Vagina (tissue), 2 donors: ENCODE measurements at places on chromosomes 1 and 21. TPM values are rescaled to one million over a fixed set of nuclear protein-coding genes. Genes with fewer than 3 reads are reported as not detected.

DNA sequence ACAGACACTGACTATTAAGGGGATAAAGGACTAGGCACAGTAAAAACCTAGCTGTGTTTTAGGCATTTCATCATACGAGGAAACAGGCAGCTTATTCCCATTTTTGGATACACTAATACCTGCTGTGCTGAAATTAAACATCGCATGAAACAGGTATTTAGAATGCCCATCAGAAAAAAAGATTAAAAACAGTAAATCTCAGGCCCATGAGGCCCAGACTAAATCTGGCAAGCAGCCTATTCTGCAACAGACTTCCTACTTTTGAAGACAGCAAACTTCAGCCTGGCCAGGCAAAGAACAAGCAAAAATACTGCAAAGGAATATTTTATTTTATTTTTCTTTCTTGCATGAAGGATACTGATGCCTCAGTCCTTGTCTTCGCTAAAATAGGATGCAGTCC, 240.2 kb downstream of the LMO4 start:
- H3K4me3 ChIP-seq, result no peak overlapping the region
- H3K27me3 ChIP-seq, result no peaks in the 10 kb centered on the region
- H3K4me1 ChIP-seq, result no peaks in the 10 kb centered on the region
- no peak overlapping the region for H3K27ac ChIP-seq

DNA sequence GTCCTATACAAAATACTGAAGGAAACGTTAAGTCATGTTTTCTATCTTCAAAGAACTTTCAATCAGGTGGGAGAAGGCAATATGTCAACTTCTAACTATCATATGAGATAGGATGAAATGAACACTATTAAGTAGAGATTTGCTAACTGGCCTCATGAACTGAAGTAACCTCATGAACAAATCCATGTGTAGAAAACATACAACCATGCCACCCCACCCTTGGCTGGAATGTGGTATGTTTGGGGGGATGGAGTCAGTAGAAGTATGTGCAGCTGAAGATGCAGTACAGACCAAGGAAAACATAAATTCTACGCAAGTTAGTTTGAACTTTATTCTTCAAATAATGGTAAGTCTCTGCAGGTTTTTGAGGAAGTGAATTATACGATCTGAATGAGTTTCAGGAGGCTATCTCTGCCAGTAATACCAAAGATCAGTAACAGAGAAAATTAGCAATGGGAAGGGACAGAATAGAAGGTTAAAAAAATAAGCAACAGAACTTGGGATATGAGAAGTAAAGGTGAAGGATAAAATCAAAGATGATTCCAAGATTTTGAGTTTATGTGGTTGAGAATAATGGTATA, 4.5 kb downstream of the TRMT1L start:
- DNase-seq, result no peak
- no peak overlapping the region for H3K4me3 ChIP-seq
- H3K27ac ChIP-seq, result no peak overlapping the region
- H3K27me3 ChIP-seq, result no peaks in the 10 kb centered on the region
- peaks cover 30% of the 10 kb centered on the region for H3K4me1 ChIP-seq

DNA sequence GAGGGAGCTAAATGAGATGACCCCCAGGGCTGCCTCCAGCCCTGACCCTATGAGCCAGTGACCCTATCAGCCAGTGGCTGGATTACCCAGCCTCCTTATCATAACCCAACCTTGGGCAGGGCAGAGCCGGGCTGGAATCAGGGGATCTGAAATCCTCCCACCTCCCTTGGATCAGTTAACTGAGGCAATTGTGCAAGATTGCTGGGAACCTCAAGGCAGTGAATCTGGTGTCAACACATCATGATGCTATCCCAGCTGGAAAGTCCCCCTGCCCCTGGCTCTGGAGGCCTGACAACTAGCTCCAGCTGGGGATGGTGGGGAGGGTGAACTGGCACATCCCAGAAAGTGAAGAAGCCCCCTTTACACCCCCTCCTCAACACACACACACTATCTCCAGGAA, 6.4 kb upstream of the TSPAN1 start:
- H3K27ac ChIP-seq, result no peak overlapping the region
- no peak overlapping the region for H3K4me3 ChIP-seq
- H3K27me3 ChIP-seq, result no peaks in the 10 kb centered on the region
- peaks cover 38% of the 10 kb centered on the region for H3K4me1 ChIP-seq
- no peak for DNase-seq
- no peaks in the 10 kb centered on the region for H3K36me3 ChIP-seq

The FABP3 gene
- 16.7 TPM for total RNA-seq

GRCh38 chr1:15277447-15277838, 30.4 kb downstream of the FHAD1 start:
- DNase-seq, result peak; percentile 34
- H3K27me3 ChIP-seq, result no peaks in the 10 kb centered on the region
- H3K27ac ChIP-seq, result no peak overlapping the region
- no peak overlapping the region for H3K4me3 ChIP-seq

DNA sequence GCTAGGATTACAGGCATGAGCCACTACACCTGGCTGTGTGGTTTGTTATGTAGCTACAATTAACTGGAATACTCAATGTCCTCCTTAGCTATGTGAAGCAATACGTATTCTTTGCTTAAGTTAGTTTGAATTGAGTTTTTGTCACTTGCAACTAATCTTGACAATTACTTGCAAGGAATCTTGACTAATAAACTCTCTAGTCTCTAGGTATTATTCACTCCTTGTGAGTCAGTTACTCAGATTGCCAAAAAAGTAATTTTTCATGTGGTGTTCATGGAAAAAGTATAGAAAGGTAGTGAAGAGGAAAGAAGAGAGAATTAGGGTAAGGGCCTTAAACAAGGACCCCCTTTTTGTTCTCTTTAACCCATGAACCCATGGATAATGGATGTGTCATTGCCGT, 7.6 kb upstream of the SNX27 start:
- no peaks in the 10 kb centered on the region for H3K4me1 ChIP-seq
- H3K4me3 ChIP-seq, result no peak overlapping the region
- no peak overlapping the region for H3K27ac ChIP-seq
- H3K36me3 ChIP-seq, result no peaks in the 10 kb centered on the region

- DNase-seq, result peak; percentile 12
- no peaks in the 10 kb centered on the region for H3K36me3 ChIP-seq
- H3K4me1 ChIP-seq, result peaks cover 17% of the 10 kb centered on the region
- no peaks in the 10 kb centered on the region for H3K27me3 ChIP-seq
- no peak overlapping the region for H3K27ac ChIP-seq
Observed at GRCh38 chr21:33943293-33943692, 27.7 kb upstream of the ATP5PO start.

DNA sequence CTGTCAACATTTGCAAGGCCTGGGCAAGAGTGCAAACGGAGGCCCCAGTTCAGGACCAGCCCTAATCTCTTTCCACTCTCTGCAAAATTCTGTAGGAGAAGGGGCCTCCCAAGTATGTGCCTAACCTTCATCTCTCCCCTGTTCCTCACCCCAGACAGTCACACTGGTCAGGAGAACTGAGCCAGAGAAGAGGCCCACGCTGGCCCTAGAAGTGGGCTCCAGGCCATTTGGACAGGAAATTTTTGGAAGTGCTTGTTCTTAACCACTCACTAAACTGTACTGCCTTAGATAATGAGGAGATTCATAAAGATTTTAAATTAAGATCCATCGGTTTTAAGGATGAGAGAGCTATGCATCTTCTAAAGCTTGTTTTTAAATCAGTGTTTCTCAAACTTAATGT, 129.7 kb upstream of the ADGRL2 start:
- peaks cover 15% of the 10 kb centered on the region for H3K4me1 ChIP-seq
- no peak overlapping the region for H3K27ac ChIP-seq
- H3K36me3 ChIP-seq, result no peaks in the 10 kb centered on the region

DNA sequence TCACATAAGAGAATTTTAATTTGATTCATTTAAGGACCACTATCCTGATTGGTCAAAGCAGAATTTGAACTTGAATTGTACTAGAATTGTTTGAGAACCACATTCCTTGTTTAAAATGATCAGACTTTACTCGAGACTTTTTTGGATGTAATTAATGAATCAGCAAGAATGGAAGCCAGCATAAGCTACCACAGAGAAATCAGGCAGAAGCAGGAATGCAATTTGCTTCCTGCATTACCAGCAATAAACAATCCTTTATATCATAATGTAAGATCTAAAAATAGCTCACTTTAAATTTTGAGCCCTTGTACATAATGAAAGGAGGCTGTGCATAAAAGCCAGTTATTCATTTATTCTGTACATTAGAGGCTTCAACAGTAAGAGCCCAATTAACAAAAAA, 119.8 kb upstream of the BACE2 start:
- no peaks in the 10 kb centered on the region for H3K36me3 ChIP-seq
- no peak overlapping the region for H3K27ac ChIP-seq
- no peaks in the 10 kb centered on the region for H3K4me1 ChIP-seq
- no peak overlapping the region for H3K4me3 ChIP-seq
- no peaks in the 10 kb centered on the region for H3K27me3 ChIP-seq

- DNase-seq, result no peak
- H3K4me1 ChIP-seq, result peaks cover 12% of the 10 kb centered on the region
- no peak overlapping the region for H3K27ac ChIP-seq
Observed at GRCh38 chr1:225471109-225471452, 43.2 kb upstream of the LBR start.

- no peak overlapping the region for H3K4me3 ChIP-seq
- no peak overlapping the region for H3K27ac ChIP-seq
- H3K4me1 ChIP-seq, result peaks cover 28% of the 10 kb centered on the region
- DNase-seq, result no peak
- H3K27me3 ChIP-seq, result no peaks in the 10 kb centered on the region
Observed at GRCh38 chr21:32352526-32352925, 40.3 kb downstream of the URB1 start.

DNA sequence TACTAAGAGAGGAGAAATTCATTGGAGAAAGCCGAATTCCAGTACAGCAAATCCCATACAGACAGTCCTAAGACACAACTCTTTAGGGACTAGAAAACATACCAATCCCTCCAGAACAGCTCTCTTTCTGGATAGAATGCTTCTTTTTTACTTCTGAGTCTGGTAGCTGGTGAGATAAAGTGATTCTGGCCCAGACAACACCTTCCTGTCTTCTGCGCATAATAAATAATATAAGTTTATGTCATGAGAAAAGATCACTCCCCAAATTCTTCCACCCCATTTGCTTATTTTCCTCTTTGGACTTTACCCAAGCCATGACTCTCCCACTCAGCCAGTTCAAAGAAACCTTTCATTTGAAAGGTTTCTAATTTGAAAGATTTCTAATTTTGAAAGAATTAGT, 98.4 kb downstream of the EDEM3 start:
- no peak overlapping the region for H3K4me3 ChIP-seq
- no peak overlapping the region for H3K27ac ChIP-seq
- no peaks in the 10 kb centered on the region for H3K27me3 ChIP-seq
- no peaks in the 10 kb centered on the region for H3K36me3 ChIP-seq

- no peak for DNase-seq
- no peaks in the 10 kb centered on the region for H3K4me1 ChIP-seq
- H3K36me3 ChIP-seq, result no peaks in the 10 kb centered on the region
- H3K27ac ChIP-seq, result no peak overlapping the region
- H3K4me3 ChIP-seq, result no peak overlapping the region
Observed at GRCh38 chr1:175419684-175420517, 227.3 kb upstream of the KIAA0040 start.

DNA sequence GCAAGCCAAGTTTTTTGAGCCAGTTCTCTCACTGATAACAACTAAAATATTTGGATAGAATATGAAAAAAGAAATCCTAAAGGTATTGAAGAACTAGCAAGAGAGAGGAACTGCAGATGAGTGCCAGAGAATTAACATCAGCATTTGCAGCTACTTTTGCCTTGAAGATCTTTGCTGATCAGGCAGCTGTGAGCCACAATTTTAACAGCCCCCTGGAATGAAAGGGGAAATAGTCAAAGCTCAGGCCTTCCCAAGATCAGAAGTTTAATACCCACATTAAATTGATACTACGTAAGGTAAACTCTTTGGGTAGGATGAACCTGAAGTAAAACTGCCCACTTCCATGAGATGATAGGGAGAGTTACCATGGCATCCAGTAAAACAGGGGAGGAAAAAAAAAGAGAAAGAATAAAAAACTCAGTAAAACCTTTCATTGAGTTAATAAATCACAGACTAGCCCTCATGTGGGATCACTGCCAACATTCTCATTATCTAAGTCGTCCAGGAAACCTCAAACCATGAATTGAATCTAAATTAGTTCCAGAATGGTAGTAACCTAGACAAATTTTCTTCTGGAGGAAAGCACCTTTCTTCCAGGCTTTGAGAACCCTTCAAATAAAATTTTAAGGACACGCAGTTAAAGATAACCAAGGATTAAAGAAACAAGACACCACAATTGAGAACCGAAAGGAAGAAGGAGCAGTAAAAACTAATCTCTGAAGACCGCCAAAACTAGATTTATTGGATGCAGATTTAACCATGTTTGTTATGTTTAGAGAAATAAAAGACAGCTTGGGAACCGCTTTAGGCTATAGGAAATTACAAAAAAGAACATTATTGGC, 28.3 kb downstream of the SCP2 start:
- DNase-seq, result no peak
- no peaks in the 10 kb centered on the region for H3K36me3 ChIP-seq
- no peaks in the 10 kb centered on the region for H3K27me3 ChIP-seq
- no peaks in the 10 kb centered on the region for H3K4me1 ChIP-seq
- H3K4me3 ChIP-seq, result no peak overlapping the region

DNA sequence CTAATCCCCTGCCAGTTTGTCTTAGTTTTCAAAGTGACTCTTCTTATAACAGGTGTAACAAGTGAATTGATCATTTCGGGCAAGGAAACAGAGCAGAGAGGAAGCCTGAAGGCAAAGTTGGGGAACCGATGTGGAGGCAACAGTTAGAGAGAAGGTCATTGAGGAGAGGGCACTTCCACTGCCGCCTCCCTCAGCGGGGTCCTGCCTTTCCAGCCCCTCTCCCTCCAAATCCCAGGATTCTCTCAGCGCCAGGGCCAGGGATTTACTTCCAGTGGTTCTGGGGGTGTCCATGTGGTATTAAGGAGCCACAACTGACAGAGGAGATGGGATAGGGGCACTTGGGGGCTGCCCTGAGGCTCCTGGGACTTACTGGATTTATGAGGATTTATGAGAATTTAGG, 39.7 kb upstream of the PDE9A start:
- no peaks in the 10 kb centered on the region for H3K27me3 ChIP-seq
- no peak overlapping the region for H3K4me3 ChIP-seq
- no peak for DNase-seq
- no peaks in the 10 kb centered on the region for H3K4me1 ChIP-seq

DNA sequence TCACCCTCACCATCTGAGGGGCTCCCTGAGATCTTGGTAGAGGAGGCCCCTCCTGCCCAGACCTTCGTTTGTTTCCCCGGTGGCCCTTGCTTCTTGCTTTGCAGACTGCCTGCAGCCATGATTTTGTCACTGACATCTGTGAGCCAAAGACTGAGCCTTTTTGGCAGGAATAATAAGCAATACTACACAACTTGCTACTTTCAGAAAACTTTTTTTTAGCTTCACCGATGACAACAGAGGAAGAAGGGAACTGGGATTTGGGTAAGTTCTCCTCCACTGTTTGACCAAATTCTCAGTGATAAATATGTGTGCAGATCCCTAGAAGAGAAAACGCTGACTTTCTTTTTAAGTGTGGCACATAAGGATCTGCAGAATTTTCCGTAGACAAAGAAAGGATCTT, 11.7 kb upstream of the CD101 start:
- H3K27ac ChIP-seq, result no peak overlapping the region
- H3K4me3 ChIP-seq, result no peak overlapping the region
- H3K36me3 ChIP-seq, result no peaks in the 10 kb centered on the region
- no peaks in the 10 kb centered on the region for H3K27me3 ChIP-seq
